ENCODE measurements at places on chromosomes 4 and X.

DNA sequence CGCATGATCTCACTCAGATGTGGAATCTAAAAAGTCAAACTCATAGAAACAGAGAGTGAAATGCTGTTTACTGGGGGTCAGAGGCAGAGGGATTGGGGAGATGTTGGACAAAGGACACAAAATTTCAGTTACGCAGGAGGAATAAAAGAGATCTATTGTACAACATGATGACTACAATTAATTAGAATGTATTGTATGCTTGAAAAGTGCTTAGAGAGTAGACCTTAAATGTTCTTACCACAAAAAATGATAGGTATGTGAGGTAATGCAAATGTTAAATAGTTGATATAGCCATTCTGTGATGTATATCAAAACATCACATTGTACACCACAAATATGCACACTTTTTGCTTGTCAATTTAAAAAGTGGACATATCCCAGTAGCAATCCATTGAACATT, 36.1 kb upstream of the PHKA2 start:
- H3K36me3 ChIP-seq: no peaks in the 10 kb centered on the region
- H3K4me1 ChIP-seq: no peaks in the 10 kb centered on the region
- H3K4me3 ChIP-seq: no peak overlapping the region
- H3K27ac ChIP-seq: no peak overlapping the region

DNA sequence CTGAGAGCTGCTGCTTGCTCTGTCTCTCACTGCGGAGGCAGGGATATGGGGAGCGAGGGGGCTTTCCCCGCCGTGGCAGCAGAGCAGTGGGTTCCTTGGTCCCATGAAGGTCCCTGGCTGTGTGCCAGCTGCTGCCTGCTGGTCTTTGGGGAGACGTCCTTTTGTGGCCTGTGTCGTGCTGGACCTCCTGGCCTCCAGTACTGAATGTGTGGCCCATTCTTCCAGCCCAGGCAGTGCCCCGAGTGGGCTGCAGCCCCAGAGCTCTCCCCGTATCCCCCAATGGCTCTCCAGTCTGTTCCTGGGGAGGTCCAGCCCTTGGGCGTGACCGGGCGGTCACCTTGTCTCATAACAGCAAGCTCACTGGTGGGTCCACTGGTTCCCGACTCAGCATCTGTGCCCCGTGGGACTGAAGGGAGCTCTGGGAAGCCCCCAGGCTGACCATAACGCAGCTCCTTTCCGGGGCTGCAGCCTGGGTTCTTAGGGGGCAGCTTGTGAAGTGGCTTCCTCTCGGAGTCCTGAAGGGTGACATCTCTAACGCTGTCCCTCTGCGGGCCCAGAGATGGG, 115.6 kb downstream of the SMIM20 start:
- H3K4me1 ChIP-seq: no peaks in the 10 kb centered on the region
- no peak for DNase-seq
- H3K27me3 ChIP-seq: no peaks in the 10 kb centered on the region
- no peak overlapping the region for H3K27ac ChIP-seq
- H3K4me3 ChIP-seq: no peak overlapping the region

DNA sequence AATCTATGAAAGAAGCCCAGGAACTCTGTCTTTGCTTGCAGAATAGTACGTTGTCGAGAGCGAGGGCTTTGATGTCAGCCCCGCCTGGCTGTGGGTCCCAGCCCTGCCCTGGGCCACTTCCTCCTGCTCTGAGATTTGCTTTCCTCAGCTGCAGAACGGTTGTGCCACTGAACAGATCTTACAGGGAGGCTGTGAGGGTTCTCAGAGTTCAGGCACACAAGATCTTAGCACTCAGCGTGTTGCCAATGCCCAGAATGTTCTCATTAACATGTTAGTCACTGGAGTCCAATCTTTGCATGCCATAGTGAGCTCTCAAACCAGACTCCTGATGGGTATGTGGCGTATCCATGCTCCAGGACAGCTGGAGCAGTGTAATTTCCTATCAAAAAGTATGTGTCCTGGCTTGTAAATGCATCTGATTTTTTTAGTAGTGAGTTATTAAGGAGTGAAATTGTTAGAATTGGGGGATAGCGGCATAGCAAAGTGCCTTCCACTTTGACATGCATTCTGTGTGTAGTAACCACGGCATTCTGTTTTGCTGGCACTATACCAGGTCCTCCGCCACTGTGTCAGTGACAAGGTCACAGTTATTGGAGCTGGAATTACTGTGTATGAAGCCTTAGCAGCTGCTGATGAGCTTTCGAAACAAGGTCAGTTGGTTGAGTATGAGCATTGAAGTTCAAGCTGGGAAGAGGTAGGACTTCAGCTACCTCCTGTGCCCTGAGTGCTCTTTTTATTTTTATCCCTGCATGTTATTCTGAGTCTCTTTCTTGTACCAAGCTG, 31.6 kb downstream of the TKTL1 start:
- no peaks in the 10 kb centered on the region for H3K36me3 ChIP-seq
- no peak overlapping the region for H3K27ac ChIP-seq
- H3K27me3 ChIP-seq: no peaks in the 10 kb centered on the region
- DNase-seq: no peak

DNA sequence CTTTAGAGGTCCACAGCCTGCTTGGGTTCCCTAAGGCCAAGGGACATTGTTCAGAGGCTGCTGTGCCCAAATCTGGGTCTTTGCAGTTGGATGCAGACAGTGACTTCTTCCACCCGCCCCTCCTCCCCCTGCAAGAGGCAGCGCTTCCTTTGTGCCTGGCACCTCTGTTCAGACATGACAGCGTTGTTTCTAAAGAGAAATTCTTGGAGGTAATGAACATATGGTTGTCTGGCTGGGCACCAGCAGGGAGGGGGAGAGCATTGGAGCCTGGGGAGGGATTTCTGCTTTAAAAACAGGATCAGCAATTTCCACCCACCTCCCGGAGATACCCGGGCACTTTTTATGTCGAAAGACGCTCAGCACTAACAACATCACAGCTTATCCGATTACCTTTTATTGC, 51.5 kb downstream of the PSAPL1 start:
- no peaks in the 10 kb centered on the region for H3K36me3 ChIP-seq
- no peak overlapping the region for H3K27ac ChIP-seq
- no peaks in the 10 kb centered on the region for H3K27me3 ChIP-seq
- DNase-seq: no peak
- H3K4me1 ChIP-seq: no peaks in the 10 kb centered on the region

- H3K27ac ChIP-seq: no peak overlapping the region
- no peak for DNase-seq
- H3K4me1 ChIP-seq: no peaks in the 10 kb centered on the region
- H3K4me3 ChIP-seq: no peak overlapping the region
- H3K36me3 ChIP-seq: no peaks in the 10 kb centered on the region
These were observed 6.5 kb upstream of the SMARCA1 start for GRCh38 chrX:129529685-129530281.

GRCh38 chr4:185396724-185397385, at the start of gene ANKRD37:
Gene ANKRD37, plus strand, starts transcription at chr4:185396841. Its CDS starts 83 bp downstream, at chr4:185396924.
- H3K27me3 ChIP-seq: no peaks in the 10 kb centered on the region
- peaks cover 9% of the 10 kb centered on the region for H3K4me1 ChIP-seq
- H3K36me3 ChIP-seq: peaks cover 21% of the 10 kb centered on the region
- peak; percentile 88 for DNase-seq
- H3K27ac ChIP-seq: peak within 1 kb of the TSS; percentile 98
- peak within 1 kb of the TSS; percentile 81 for H3K4me3 ChIP-seq

DNA sequence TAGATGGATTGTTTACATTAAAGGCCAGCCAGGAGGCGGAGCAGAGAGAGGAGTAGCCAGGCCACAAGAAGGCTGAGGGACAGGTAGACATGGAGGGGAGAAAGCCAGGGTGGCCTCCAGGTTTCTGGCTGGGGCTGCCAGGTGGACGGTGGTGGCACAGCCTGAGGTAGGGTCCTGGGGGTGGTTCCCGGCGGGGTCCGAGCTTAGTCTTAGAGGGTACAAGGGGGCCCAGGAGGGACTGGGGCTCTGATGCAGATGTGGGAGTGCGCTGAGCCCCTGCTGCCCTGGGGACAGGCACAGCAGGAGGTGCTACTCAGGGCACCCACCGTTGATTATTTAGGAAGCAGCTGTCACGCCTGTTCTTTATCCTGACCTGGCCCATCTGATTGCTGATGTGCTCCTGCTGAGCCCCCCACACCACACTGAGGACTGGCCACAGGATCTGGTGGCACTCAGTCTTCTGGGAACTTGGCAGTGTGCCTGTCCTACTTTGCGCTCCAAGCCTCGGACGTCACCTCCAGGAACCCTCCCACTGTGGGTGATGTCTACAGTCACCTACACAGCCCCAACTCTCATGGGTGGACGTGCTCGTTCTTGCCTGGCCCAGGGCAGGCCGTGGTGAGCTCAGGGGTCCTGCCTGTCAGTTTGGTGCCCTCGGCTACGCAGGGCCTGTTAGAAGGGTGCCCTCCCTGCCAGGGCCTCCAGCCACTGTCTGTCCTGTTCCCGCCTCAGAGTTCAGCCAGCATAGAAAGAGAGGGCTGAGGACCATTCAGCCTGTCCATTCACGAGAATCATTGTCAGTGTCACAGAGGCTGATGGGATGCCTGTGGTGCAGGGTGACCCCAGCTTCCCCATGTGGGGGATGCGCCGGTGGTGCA, 12.0 kb downstream of the WFS1 start:
- H3K4me1 ChIP-seq: peaks cover 13% of the 10 kb centered on the region
- H3K27ac ChIP-seq: no peak overlapping the region
- no peaks in the 10 kb centered on the region for H3K27me3 ChIP-seq

GRCh38 chrX:104113222-104113965, 1.1 kb downstream of the ZCCHC18 start:
- DNase-seq: peak; percentile 76
- no peaks in the 10 kb centered on the region for H3K27me3 ChIP-seq
- peak overlapping the region; percentile 53 for H3K4me3 ChIP-seq

DNA sequence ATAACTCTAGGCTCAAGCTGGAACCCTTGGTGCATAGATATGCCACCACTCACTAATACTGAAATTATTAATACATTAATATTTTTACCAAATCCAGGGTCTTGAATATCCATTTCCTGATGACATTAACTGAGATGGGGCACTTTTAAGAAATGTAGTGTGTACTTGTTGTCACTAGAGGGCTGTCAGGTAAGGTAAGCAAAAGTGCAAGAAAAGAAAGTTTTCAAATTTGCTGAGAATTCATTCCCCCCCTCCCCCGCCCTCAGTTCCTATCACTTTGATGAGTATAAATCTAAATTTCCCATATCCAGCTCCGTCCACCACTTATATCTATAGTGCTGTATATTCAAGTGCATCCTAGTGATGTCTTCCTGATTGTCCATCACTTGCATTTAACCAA, 20.5 kb upstream of the WDR44 start:
- H3K36me3 ChIP-seq: no peaks in the 10 kb centered on the region
- DNase-seq: no peak
- H3K27ac ChIP-seq: no peak overlapping the region

GRCh38 chr4:181507938-181508337, 735.3 kb upstream of the TENM3 start:
- no peak for DNase-seq
- H3K27ac ChIP-seq: no peak overlapping the region
- H3K27me3 ChIP-seq: no peaks in the 10 kb centered on the region
- H3K4me1 ChIP-seq: no peaks in the 10 kb centered on the region
- no peaks in the 10 kb centered on the region for H3K36me3 ChIP-seq

- H3K4me1 ChIP-seq: no peaks in the 10 kb centered on the region
- no peak overlapping the region for H3K4me3 ChIP-seq
- DNase-seq: no peak
- no peaks in the 10 kb centered on the region for H3K36me3 ChIP-seq
These were observed 85.4 kb downstream of the WFS1 start for GRCh38 chr4:6355052-6355451.

GRCh38 chrX:42028109-42028508, 104.8 kb upstream of the CASK start:
- no peaks in the 10 kb centered on the region for H3K4me1 ChIP-seq
- no peak overlapping the region for H3K27ac ChIP-seq
- no peak for DNase-seq
- H3K36me3 ChIP-seq: no peaks in the 10 kb centered on the region
- no peaks in the 10 kb centered on the region for H3K27me3 ChIP-seq

- DNase-seq: no peak
- no peaks in the 10 kb centered on the region for H3K36me3 ChIP-seq
These were observed 51.1 kb downstream of the UGT2B7 start for GRCh38 chr4:69147334-69147733.

DNA sequence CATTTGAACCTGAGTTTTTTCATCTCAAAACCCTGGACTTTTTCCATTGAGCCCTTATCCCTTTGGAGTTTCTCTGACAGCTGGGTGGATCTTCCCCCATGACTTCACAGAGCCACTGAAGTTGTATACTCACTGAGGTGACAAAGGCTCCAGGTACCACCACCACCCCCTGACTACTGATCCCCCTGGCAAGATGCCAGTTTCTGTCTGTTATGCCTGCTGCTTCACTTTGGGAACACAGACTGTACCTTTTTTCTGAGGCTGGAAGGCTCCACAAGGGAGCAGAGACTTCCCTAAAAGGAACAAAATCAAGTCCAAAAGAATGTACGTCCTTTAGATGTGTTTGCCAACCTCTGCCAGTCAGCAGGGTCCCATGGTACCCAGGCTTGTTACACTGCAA, 160.3 kb upstream of the JADE1 start:
- no peak overlapping the region for H3K4me3 ChIP-seq
- H3K27me3 ChIP-seq: no peaks in the 10 kb centered on the region
- no peak for DNase-seq
- H3K36me3 ChIP-seq: no peaks in the 10 kb centered on the region
- H3K4me1 ChIP-seq: peaks cover 2% of the 10 kb centered on the region

- no peaks in the 10 kb centered on the region for H3K27me3 ChIP-seq
- no peak overlapping the region for H3K27ac ChIP-seq
These were observed 145.6 kb upstream of the RBPJ start for GRCh38 chr4:26175006-26175786.

DNA sequence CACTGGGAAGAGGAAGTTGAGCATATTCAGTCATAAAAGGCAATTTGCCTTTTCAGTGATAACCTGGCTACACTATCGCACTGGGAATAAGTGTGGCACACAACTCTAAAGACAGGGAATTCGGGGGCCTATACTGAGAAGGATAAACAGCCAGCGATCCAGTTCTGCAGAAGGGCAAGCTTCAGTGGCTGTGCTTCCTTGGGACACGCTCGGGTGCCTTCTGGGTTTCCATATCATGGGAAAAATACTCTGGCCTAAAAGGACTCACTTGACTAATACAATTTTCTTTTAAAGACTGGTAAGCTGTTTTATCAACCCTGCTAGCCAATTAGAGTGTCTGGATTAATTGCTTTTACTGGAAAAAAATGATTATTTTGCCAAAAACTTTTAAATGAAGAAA, 58.5 kb downstream of the TENM3 start:
- H3K36me3 ChIP-seq: no peaks in the 10 kb centered on the region
- DNase-seq: peak; percentile 51

GRCh38 chr4:84915396-84915780, 51.1 kb downstream of the WDFY3 start:
- no peak for DNase-seq
- H3K36me3 ChIP-seq: no peaks in the 10 kb centered on the region
- H3K4me3 ChIP-seq: no peak overlapping the region
- peaks cover 6% of the 10 kb centered on the region for H3K4me1 ChIP-seq
- H3K27ac ChIP-seq: no peak overlapping the region
- no peaks in the 10 kb centered on the region for H3K27me3 ChIP-seq

Measured in kidney (tissue), 22 donors.